T-helper 17 cell (primary cell): ENCODE measurements at places on chromosomes 7 and 10.

- no peaks in the 10 kb centered on the region for H3K36me3 ChIP-seq
- H3K27ac ChIP-seq: no peak overlapping the region
- DNase-seq: no peak
These were observed 1053.3 kb downstream of the SORCS1 start for GRCh38 chr10:106111246-106111645.

DNA sequence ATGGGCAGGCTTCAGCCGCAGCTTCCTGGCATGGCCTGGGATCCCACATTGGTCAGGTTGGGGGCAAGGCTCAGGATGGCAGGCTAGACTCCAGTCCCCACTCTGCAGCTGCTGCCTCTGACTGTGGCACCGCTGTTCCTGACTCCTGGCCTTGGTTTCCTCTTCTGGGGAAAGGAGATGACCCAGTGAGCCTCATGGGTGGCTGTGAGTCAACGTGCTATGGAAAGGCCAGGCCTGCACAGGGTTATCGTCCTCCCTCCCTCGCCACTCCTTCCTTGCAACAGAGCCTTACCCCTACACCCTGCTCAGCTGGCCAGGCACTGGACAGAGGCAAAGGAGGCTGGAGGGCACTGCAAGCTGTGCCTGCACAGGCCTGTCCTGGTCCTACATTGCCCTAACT lies 36.1 kb upstream of the CHST15 start:
- DNase-seq: no peak
- no peak overlapping the region for H3K27ac ChIP-seq

DNA sequence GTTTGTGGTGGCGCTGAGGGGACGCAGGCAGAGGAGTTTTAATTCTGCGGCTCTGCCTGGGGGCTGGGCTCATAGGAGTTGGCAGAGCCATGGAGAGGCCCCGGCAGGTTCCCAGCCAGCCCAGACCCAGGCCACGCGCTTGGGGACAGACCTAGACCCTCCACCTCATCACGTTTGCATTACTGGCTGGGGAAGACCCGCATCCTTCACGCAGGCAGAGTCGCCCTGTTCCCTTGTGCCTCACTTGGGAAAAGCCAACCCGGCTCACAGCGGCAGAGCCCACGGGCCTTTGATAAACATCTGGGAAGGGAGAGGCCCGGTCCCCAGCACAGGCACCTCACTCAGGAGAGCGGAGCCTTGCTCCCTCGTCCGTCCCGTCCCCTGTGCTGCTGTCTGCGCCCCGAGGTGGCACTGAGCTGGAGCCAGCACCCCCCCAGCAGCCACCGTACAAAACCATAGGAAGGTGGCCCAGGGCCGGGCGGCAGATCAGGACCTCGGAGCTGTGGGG lies 112.8 kb downstream of the CYTH3 start:
- peaks cover 17% of the 10 kb centered on the region for H3K4me1 ChIP-seq
- H3K36me3 ChIP-seq: peaks cover 4% of the 10 kb centered on the region
- DNase-seq: no peak
- no peaks in the 10 kb centered on the region for H3K27me3 ChIP-seq
- H3K27ac ChIP-seq: peak overlapping the region; percentile 59
- H3K4me3 ChIP-seq: no peak overlapping the region

DNA sequence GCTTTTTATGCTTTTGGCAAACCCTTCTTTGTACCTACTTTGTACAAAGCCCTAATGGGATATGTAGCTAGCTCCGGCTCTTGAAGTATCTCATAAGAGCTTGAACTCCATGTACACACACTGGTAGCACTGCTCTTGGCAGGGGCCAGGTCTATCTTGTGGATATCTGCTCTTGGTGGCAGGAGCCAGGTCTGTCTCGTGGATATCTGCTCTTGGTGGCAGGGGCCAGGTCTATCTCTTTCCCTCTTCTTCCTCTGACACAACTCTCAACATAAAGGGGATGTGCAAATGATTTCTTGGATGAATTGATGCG lies 91.9 kb downstream of the WNT2 start:
- H3K27me3 ChIP-seq: no peaks in the 10 kb centered on the region
- H3K4me1 ChIP-seq: no peaks in the 10 kb centered on the region

GRCh38 chr7:115300231-115300870 lies 378.5 kb downstream of the MDFIC start:
- H3K4me3 ChIP-seq: no peak overlapping the region
- H3K36me3 ChIP-seq: no peaks in the 10 kb centered on the region
- H3K27me3 ChIP-seq: no peaks in the 10 kb centered on the region
- DNase-seq: no peak
- H3K27ac ChIP-seq: no peak overlapping the region
- no peaks in the 10 kb centered on the region for H3K4me1 ChIP-seq

GRCh38 chr10:73732931-73733623 lies 11.1 kb upstream of the SEC24C start:
- peaks cover 17% of the 10 kb centered on the region for H3K4me1 ChIP-seq
- H3K36me3 ChIP-seq: peaks cover 4% of the 10 kb centered on the region
- no peak overlapping the region for H3K27ac ChIP-seq

DNA sequence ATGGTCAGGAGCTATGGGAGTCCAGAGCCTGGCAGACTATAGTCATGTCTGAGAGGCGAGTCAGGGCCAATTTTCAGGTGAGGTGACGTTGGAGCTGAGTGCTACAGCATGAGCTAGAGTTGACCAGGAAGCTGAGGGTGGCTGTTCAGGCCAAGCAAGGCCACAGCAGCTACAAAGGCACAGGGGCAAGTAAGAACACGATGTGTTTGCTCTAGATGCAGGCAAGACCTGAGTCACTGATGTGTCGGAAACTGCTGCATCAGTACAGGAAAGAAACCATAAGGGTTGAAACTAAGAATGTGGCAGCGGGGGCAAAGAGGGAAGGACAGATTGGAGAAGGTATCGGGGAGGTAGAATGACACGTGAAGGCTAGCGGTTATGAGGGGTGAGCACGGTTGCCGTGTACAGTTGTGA lies 11.8 kb upstream of the RRP12 start:
- DNase-seq: no peak
- no peaks in the 10 kb centered on the region for H3K27me3 ChIP-seq
- peaks cover 24% of the 10 kb centered on the region for H3K4me1 ChIP-seq

DNA sequence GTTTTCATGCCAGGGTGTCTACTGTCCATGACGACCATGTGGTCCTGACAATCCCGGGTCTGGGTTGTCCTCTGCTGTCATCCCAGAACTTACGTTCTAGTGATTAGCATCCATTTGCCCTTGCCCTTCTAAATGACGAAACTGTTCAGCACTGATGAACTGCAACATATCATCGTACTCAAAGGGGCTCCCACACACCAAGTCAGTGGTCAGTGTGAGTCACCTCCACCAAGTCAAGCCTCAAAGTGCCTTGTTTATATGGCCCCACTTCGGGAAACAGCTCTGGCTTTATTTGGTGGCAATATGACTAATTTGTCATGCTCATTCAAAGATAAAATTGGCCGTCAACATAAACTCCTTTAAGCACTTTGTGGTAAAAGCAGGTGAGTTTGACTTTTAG lies 110.7 kb downstream of the FRMD4A start:
- H3K36me3 ChIP-seq: no peaks in the 10 kb centered on the region
- no peak for DNase-seq
- H3K27ac ChIP-seq: no peak overlapping the region
- peaks cover 45% of the 10 kb centered on the region for H3K27me3 ChIP-seq
- no peaks in the 10 kb centered on the region for H3K4me1 ChIP-seq

- H3K36me3 ChIP-seq: no peaks in the 10 kb centered on the region
- no peak overlapping the region for H3K4me3 ChIP-seq
- no peak for DNase-seq
- H3K27me3 ChIP-seq: no peaks in the 10 kb centered on the region
These were observed 41.6 kb upstream of the PTPRZ1 start for GRCh38 chr7:121831351-121831750.

- H3K27me3 ChIP-seq: no peaks in the 10 kb centered on the region
- no peak overlapping the region for H3K4me3 ChIP-seq
- peaks cover 26% of the 10 kb centered on the region for H3K4me1 ChIP-seq
These were observed 9.8 kb downstream of the SEC61G start for GRCh38 chr7:54749200-54749599.

DNA sequence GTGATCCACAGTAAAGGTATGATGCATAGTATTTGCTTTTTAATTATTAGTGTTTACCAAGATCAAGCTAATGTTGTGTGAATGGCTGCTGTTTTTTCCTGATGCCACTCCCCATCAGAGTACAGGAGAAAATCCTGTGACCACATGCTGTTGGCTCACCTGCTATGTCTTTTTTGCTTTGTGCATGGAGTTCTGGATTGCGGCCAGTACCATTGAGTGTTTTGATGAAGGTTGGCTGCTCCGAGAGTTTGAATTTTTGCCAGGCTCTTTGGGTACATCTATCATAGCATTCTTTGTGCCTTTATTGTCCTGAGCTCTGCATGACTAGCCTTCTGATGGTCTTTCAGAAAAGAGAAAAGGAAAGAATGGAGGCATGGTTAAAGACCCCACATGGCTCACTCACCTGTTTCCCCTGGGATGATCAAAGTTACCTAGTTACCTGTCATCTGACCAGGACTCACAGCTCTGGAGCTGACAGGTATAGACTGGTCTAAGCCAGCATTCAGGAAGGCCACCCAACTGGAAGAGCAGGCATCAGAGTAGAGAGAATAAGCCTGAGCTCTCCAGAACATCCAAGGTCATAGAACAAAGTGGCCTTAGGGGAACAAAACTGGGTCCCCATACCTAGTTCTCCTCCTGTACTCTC lies 11.8 kb upstream of the SGPL1 start:
- peaks cover 70% of the 10 kb centered on the region for H3K27me3 ChIP-seq
- no peak overlapping the region for H3K27ac ChIP-seq
- no peak for DNase-seq

GRCh38 chr7:40945788-40946187 lies 757.1 kb downstream of the INHBA start:
- no peaks in the 10 kb centered on the region for H3K27me3 ChIP-seq
- no peak overlapping the region for H3K4me3 ChIP-seq
- no peaks in the 10 kb centered on the region for H3K36me3 ChIP-seq
- no peak for DNase-seq
- no peaks in the 10 kb centered on the region for H3K4me1 ChIP-seq

GRCh38 chr7:77606562-77606961 lies 69.5 kb downstream of the PTPN12 start:
- H3K27me3 ChIP-seq: no peaks in the 10 kb centered on the region
- no peak for DNase-seq

- no peaks in the 10 kb centered on the region for H3K36me3 ChIP-seq
- H3K4me1 ChIP-seq: no peaks in the 10 kb centered on the region
- H3K27me3 ChIP-seq: peaks cover 4% of the 10 kb centered on the region
- H3K27ac ChIP-seq: no peak overlapping the region
- no peak overlapping the region for H3K4me3 ChIP-seq
- DNase-seq: no peak
These were observed 20.7 kb downstream of the PLPP4 start for GRCh38 chr10:120477743-120478141.

GRCh38 chr10:9848981-9849380 lies 1168.7 kb upstream of the CELF2 start:
- no peaks in the 10 kb centered on the region for H3K27me3 ChIP-seq
- no peaks in the 10 kb centered on the region for H3K4me1 ChIP-seq
- no peak overlapping the region for H3K4me3 ChIP-seq

- H3K27me3 ChIP-seq: peaks cover 16% of the 10 kb centered on the region
- no peak for DNase-seq
- peaks cover 2% of the 10 kb centered on the region for H3K36me3 ChIP-seq
- H3K4me3 ChIP-seq: no peak overlapping the region
- no peak overlapping the region for H3K27ac ChIP-seq
These were observed 19.0 kb upstream of the C10orf71 start for GRCh38 chr10:49280001-49280408.

GRCh38 chr10:132148261-132149251 lies 38.2 kb upstream of the DPYSL4 start:
- H3K27me3 ChIP-seq: peaks cover 1% of the 10 kb centered on the region
- DNase-seq: no peak
- no peak overlapping the region for H3K4me3 ChIP-seq
- H3K36me3 ChIP-seq: no peaks in the 10 kb centered on the region
- no peak overlapping the region for H3K27ac ChIP-seq
